IMR-90 (cell line): ENCODE measurements at places on chromosomes 5 and 9. TPM values are rescaled to one million over a fixed set of nuclear protein-coding genes. Genes with fewer than 3 reads are reported as not detected.

Gene CDKN2B-AS1
- 1.1 and 1.7 TPM in 2 replicates for total RNA-seq

Gene SLC2A6
- 2.9 and 3.1 TPM in 2 replicates for total RNA-seq

Gene TXNDC8
- not detected in 2 replicates for total RNA-seq

Gene STK32A
- total RNA-seq: under 0.01 and 0.18 TPM in 2 replicates

Gene AQP3
- 3.3 and 3.8 TPM in 2 replicates for total RNA-seq

Gene PHF24
- not detected in 2 replicates for total RNA-seq

Gene AMACR
- 10.0 and 12.9 TPM in 2 replicates for total RNA-seq

Gene SLC34A1
- not detected in 2 replicates for total RNA-seq

Gene GARNL3
- total RNA-seq: 3.9 and 5.0 TPM in 2 replicates

Gene PTGR1
- 45.9 and 80.8 TPM in 2 replicates for total RNA-seq

Gene DNAJC21
- total RNA-seq: 8.8 and 27.2 TPM in 2 replicates

Gene MARCHF6
- 55.2 and 71.4 TPM in 2 replicates for total RNA-seq

Gene PCDHGB4
- 16.4 and 17.6 TPM in 2 replicates for total RNA-seq

Gene CCNO
- not detected in 2 replicates for total RNA-seq

Gene CD72
- total RNA-seq: 0.36 TPM in 1 of 2 replicates, not detected in the other

Gene PLPPR1
- total RNA-seq: not detected in 2 replicates

Gene CYLC2
- not detected in 2 replicates for total RNA-seq

Gene SOHLH1
- not detected in 2 replicates for total RNA-seq

Gene PRRX2
- total RNA-seq: 12.7 and 13.1 TPM in 2 replicates

Gene RANBP6
- 42.3 and 67.2 TPM in 2 replicates for total RNA-seq

Gene TTC23L
- under 0.01 TPM in 2 replicates for total RNA-seq

Gene LCNL1
- not detected in 2 replicates for total RNA-seq

Gene CCL27
- total RNA-seq: 0.18 TPM in 1 of 2 replicates, not detected in the other

Gene ZDHHC11B
- not detected in 2 replicates for total RNA-seq

Gene ARAP3
- 1.4 and 2.2 TPM in 2 replicates for total RNA-seq

Gene PLPP7
- 0.54 and 0.56 TPM in 2 replicates for total RNA-seq
